Islet precursor cell (in vitro differentiated cells): ENCODE measurements at places on chromosomes 16 and 17.

DNA sequence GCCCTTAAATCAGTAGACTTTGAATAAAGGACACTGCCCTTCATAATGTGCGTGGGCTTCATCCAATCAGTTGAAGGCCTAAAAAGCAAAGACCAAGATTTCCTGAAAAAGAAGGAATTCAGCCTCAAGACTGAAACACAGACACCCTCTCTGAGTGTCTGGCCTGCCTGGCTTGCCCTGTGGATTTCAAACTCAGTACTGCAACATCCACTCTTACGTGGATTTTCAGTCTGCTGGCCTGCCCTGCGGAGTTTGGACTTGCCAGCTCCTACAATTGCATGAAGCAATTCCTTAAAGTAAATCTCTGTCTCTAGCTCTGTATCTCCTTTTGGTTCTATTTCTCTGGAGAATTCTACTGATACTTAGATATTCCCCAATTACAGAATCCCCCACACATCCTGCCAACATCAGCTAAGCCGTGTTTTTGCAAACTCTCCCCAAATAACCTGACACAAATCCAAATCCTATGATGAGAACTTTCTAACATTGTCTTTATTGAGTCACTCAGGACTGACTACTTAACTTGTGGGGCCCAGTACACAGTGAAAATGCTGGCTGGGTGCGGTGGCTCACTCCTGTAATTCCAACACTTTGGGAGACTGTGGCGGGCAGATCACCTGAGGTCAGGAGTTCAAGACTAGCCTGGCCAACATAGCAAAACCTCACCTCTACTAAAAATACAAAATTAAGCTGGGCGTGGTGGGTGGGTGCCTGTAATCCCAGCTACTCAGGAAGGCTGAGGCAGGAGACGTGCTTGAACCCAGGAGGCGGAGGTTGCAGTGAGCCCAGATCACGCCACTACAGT lies 7.2 kb upstream of the TNFRSF17 start:
- no peak for DNase-seq

GRCh38 chr17:44637066-44637465 lies 19.2 kb upstream of the MEIOC start:
- DNase-seq: no peak

- no peak for DNase-seq
These were observed 1494.0 kb upstream of the CDH8 start for GRCh38 chr16:63530208-63530607.

GRCh38 chr16:69260506-69260905 lies 50.6 kb upstream of the VPS4A start:
- DNase-seq: no peak

DNA sequence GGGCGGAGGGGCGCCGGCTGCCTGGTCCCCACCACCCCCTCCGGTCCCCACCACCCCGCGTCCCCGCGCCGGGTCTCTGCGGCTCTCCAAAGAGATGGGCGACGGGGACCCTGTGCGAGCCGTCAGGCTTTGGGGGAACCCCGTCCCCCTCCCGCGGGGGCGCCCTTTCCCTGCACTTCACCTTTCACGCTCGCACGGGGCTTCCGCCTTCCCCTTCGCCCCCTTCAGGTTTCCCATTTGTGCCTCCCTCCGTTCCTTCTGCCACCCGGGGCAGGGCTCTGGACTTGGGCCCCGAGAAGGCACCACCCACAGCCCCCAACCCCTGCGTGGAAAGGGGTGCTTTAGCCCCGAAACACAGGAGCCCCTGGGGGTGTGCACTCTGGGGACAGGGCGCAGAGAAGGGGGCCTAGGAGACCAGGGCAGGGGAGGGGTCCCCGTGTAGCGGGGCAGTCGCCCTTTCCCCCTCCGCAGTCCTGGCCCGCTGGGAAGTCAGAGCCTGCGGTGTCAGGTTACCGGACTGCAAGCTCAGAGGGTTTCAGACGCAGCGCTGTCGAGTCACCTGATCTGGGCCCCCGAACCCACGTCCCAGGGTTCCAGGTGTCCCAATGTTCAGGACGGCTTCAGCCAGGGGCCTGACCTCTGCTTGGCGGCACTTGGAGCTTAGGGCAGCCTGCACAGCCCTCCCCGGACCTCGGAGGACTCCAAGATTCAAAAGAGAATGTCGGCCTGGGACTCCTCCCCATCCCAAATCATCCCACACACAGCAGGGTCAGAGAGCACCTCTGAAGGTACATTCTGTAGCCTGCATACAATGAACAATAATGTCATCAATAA lies 6.7 kb upstream of the CCDC92B start:
- peak; percentile 88 for DNase-seq

DNA sequence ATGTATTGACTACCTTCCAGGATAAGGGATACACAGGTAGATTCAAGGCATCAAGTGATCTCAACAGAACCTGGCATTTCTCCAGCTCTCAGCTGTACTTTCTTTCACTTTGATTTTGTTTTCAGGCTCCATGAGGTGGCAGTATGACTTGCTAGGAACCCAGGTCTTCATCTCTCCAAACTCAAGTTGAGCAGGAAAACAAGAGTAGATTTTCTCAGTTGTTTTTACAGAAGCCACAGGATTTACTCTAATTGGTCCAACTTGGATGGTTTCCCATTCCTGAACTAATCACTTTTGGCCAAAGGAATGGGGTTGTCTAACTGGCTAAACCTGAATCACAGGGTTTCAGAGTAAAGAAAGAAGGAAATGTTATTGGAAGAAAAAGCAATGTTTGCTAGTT lies 146.6 kb downstream of the TRIM37 start:
- peak; percentile 61 for DNase-seq

GRCh38 chr16:35171106-35171505 lies 1711.7 kb downstream of the TP53TG3F start:
- no peak for DNase-seq

- no peak for DNase-seq
These were observed 66.4 kb downstream of the ABCC1 start for GRCh38 chr16:16015849-16016248.

- no peak for DNase-seq
These were observed 63.4 kb downstream of the CYTH1 start for GRCh38 chr17:78718575-78719208.

DNA sequence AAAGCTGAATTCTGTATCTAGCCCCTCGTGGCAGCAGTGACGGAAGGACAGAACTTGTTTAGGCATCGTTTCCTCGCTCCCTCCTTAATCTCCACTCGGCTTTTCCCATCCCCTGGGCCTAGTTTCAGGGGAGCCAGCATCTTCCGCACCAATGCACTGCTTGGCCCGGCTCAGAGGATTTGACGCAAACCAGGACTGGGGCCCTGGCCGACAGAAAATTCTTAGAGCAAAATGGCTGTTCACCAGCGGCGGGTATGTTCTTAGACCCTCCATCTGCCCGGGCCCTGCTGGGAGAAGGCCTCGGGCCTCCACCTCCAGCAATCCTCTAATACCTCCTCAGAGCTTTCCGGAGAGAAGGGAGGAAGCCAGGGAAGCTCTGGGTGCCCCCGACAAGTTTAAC lies 54.6 kb downstream of the TBC1D16 start:
- DNase-seq: no peak

- DNase-seq: no peak
These were observed 15.4 kb downstream of the RBFOX3 start for GRCh38 chr17:79595471-79595870.

DNA sequence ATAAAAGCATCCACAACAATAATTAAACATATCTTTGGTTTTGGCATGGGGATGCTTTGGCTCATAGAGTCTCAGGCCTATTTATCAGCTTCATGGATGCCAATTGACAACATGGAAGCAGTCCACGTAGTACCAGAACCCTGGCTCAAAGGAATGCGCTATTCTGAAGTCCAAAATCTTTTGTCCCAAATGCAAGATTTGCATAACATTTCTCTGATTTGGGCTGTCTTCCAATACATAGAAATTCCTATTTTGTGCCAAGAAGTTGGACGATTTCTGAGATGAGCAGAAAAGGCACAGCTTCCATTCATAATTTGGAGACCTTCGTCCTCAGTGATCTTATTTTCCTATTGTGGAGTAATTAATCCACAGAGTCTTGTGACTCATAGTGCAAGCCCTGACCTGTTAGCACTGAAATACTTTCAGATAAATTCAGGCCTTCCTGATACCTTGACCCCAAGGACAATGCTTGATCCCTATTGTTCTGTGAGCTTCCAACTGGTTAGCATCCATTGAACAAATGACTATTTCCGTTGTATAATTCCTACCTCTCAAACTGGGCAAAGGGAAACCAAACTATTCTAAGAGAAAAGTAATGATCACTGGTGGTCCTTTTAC lies 78.4 kb upstream of the CDH11 start:
- DNase-seq: no peak

GRCh38 chr17:68511254-68511670 lies 968 bp upstream of the PRKAR1A start:
- no peak for DNase-seq

DNA sequence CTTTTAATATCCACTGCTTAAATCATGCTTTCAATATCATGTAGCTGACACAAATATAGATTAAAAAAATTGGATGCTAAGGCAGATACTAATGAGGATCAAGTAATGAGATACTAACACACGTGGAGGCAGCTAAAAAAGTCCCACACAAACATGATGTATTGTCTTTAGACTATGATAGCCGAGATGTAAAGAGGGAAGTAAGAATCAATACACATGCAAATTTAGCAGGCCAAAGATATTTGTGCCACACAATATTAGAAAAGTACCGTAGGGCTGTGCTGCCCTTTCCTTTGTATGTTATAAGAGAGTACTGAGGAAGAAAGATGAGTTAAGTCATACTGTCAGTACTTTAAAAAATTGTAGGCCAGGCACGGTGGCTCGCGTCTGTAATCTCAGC lies 51.4 kb upstream of the STAC2 start:
- DNase-seq: no peak

DNA sequence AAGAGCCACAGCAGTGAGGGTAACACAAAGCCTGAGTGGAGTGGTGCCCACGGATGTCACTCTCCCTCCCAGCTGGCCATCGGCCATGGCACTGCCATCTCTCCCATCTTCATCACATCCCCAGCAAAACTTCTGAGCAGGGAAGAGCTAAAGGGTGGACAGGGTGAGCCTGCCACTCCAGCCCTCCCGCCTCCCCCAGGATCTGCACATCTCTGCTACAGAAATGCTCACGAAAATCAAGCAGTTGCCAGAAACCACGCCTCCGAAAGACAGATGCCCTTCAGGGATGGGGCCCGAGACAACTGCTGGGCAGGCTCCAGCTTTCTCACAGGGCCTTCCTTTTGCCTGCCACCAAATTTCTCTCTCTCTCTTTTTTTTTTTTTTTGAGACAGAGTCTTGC lies 3.6 kb downstream of the GRIN2C start:
- DNase-seq: no peak

DNA sequence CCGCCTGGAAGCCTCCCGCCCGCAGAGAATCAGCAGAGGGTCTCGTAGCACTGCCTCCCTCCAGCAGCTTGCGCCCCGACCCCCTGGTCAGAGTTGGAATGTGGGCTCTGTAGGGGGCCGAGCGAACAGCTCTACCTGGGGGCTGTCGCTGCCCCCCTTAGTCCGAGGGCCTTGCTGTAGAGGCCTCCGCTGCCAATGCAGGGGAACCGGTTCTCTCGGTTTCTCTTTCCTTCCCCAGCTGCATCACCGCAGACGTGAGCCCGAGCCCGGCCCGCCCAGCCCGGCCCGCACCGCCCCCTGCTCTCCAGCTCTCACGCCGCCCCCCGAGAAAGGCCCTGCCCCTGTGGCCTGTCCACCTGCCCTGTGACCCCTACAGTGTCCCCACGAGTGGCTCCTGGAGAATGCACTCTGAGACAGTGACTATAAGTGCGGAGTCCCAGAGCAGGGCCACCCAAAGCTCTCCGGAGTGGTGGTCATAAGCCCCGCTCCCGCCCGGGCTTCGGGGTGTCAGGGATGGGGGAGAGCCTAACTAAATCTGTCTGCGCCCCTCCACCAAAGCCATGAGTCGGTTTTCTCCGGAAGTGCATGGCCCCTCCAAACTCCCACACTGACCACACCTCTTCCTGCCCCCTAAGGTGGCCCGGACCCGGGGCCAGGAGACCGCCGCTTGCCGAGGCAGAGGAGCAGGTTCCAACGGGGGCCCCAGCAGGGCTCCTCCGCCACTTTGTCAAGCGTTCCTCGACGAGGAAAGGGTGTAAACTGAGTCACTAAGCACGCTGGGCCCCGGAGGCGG lies 1.7 kb downstream of the ARHGAP27 start:
- peak; percentile 92 for DNase-seq

DNA sequence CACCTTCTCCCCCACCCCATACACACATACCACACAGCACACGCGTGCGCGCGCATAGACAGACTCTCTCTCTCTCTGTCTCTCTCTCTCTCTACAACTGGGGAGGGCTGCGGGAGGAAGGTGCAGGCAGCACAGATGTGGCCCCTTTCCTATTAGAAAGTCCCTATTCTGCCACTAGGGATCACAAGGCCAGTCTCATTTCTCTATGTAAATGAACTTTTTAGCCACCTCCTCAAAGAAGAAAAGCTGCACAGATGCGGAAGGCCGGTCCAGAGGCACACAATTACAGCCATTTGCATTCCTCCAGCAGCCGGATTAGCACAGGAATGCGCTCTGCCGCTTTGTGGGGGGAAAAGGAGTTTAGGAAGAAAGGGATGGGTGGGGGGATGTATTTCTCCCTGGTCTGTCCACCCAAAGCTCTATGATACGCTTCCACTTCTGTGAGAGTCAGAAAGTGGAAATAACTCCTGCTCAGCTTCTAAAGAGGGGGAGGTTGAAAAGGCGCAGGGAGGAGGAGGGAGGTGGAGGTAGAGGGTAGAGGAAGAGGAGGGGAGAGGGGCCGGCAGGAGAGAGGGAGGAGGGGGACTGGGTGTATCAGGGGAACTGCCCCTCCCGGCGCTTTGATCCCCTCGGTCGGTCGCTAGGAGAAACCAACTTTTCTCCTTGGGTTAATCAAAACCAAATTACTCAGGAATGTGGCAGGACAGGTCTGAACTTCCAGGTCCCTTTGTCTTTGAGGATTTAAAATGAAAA lies 11.7 kb downstream of the ZFHX3 start:
- peak; percentile 96 for DNase-seq

GRCh38 chr17:35373984-35374765 lies 754 bp upstream of the SLFN11 start:
- peak; percentile 60 for DNase-seq

DNA sequence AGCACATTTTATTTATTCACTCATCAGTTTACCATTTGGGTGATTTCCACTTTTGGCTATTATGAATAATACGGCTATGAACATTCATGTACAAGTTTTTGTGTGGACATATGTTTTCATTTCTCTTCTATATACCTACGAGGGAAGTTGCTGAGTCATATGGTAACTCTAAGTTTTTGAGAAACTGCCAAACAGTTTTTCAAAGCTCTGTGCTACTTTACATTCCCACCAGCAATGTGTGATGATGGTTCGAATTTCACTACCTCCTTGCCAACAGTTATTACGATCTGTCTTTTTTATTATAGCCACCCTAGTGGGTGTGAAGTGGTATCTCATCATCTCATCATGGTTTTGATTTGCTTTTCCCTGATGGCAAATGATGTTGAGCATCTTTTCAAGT lies 63.7 kb upstream of the MRTFB start:
- no peak for DNase-seq

- DNase-seq: no peak
These were observed 72.4 kb downstream of the PGS1 start for GRCh38 chr17:78450696-78451345.

DNA sequence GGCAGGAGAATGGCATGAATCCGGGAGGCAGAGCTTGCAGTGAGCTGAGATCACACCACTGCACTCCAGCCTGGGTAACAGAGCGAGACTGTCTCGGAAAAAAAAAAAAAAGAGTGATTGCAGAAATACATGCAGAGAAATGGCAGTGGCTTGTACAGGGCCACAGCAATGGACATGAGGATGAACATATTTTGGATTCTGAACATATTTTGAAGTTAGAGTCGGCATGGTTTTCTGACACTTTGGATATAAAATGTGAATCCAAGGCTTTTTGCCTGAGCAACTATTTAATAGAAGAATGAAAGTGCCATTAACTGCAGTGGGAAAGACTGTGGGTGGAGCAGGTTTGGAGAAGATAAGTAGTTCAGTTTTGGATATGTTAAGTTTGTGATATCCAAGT lies 35.8 kb downstream of the CPD start:
- DNase-seq: no peak
